NT2/D1 (cell line): ENCODE measurements at places on chromosomes 16 and 17.

GRCh38 chr16:89132194-89133005, 38.7 kb downstream of the ACSF3 start:
- DNase-seq: no peak

DNA sequence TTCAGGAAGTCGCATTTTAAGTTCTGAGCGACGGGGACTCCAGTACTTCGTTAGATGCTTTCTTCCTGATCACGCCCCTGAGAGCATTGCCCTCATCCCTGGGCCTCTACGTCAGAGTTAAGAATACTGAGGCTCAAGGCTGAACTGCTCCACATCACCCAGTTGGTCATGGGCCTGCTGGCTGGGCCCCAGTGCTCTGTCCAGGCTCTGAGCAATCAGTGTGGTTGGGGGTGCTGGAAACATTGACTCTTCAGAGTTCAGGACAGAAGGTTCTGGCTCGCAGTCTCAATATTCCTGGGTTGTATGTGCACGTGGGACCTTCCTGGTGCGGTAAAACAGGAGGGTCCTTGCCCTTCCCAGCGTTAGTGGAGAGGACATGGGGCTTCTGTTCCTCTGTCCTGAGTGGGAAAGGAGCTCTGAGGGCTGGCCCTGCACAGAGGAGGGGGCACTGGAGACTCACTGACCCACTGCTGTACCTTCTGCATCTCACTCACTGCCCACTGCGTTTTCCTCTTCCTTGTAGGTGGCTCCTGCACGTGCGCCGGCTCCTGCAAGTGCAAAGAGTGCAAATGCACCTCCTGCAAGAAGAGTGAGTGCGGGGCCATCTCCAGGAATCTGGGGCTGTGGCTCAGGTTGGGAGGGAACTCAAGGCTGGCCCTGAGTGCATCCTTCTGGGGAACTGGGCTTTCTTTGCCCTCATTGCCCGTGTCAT, 518 bp downstream of the MT1E start:
- no peak for DNase-seq

DNA sequence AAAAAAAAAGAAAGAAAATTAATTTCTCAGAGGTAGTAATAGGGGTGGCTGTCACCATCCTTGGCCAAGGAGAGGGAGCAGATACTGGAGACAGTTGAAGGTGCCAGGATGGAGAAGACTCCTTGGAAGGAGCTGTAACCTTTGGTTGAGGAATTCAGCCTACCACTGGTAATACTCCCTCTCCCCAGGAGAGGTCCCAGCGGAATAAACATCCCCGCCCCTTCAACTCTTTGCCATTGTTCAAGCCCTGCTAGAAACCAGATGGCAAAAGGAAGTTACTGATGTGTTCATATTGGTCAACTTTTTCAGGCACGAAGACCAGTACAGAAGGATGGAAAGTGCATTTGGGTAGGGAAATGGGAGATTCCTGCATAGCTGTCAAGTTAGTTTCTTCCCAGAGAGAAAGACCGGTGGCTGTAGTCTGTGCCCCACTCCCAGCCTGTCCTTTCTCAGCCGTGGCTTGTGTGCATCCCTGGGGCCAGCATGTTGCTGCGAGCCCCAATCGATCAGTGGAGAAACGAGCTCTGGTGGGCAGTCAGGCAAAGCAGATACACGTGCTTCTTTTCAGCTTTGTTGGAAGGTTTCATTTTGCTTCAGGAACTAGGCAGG, 612.1 kb downstream of the MAF start:
- DNase-seq: peak; percentile 22

DNA sequence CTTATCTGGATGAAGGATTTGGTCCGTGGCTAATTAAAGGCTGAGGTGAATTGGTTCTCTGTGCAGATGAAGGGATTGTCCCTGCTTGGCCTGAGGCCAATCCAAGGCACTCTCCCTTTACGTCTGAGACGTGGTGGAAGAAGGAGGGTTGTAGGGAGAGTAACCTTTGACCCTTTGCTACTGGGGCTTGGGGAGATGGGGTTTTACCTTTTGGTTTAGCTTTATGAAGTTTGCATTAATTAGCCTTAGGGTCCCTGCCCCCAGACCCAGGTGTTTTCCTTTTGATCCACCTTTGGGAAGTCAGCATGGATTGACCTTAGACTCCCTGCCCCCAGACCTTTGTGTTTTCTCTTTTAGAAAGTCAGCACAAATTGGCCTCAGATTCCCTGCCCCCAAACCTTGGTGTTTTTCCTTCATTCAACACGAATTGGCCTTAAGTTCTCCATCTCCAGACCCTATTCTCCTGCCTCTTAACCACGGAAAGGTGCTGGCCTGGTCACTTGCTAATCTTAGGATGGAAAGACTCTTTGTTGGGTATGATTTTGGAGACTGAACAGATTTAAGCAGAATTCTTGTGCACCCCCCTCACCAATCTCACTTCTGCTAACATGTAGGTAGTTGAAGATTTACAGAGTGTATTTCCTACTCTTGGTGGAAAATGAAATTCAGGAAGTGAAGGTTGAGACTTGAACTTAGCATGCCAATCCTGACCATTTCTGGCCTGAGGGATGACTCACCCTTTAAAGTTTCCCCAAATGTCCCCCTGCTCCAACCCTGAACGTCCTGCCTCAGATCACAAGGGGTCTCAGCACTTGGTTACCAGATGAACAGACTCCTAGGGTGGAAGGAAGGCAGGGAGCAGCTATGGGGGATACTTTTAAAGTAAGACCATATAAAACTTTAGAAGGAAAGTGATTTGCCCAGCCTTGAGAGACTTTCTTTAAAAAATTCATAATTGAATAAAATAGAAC, 23.1 kb upstream of the MMD start:
- no peak for DNase-seq

DNA sequence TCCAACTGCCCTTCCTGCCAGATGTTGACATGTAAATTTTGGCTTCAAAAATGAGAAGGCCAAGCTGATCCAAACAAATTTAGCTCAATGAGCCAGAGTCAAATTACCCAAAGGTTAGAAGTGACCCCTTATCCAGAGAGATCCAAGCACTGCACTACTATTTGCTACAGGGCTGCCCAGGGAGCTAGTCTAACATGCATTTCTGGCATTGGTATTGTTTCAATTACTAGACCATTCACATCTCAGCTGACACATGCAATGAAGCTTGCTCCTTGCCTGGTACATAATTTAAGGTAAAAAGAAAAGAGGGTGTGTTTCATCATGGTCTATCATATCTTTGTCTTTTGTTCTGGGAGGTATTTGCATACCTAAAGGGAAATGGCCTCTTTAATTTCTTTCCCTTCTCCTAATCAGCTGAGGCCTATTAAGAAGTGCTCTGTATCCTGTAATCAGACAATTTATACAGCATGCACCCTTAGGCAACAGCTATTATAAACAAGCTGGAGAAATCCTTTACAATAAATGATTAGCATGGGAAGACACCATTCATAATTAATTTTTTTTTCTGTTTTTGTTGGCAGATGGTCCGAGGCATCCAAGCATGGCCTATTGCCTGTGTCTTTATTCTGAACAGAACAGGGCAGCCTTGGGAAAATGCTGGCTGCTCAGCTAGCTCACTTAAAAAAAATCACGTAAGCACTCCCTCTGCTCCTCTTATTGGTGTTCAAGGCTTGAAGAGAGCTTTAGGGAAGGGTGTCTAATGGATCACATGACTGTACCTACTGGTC, 161.5 kb upstream of the SALL1 start:
- no peak for DNase-seq

DNA sequence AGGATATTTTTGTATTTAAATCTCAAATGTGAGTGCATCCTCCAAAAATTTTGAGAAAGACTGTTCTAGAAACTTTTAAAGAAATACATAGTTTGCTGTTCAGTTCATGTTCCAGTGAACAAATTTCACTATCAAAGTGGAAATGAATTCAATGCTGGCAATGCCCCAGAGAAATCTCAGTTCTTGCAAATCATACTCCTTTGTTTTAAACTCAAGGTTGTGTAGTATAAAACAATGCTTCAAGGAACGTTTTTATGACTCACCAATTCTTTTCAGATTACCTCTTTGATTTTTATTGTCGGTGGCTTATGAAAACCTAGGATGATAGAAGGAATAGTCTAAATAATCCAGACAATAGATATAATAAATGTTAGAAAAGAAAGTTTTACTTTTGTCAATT, 17.6 kb downstream of the LPCAT2 start:
- no peak for DNase-seq

DNA sequence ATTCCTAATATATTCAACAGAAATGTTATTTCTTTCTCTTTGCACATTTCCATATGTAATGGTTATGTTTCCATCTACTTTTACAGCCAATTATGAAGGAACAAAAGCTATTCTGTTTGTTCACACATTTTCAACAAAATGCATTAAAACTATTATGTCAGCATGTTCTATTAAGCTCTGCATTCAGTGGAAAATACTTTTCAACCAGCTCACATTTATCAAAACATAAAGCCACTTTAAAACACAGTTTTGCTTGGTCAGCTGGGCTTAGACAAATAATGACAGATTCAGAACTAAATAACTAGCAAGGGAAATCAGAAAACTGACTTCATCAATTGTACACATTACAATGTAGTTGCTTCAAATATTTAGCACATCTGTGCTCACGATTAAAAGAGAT, 6.9 kb downstream of the SALL1 start:
- no peak for DNase-seq

DNA sequence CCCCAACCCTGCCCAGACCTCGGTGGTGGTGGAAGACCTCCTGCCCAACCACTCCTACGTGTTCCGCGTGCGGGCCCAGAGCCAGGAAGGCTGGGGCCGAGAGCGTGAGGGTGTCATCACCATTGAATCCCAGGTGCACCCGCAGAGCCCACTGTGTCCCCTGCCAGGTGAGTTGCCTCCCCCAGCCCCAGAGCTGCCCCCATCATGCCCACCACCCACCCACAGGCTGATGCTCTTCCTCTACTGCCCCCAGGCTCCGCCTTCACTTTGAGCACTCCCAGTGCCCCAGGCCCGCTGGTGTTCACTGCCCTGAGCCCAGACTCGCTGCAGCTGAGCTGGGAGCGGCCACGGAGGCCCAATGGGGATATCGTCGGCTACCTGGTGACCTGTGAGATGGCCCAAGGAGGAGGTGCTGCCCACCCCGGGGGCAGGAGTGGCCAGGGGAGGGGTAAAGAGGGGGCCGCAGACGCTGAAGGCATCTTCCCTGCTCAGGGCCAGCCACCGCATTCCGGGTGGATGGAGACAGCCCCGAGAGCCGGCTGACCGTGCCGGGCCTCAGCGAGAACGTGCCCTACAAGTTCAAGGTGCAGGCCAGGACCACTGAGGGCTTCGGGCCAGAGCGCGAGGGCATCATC, 8.4 kb downstream of the GALK1 start:
- no peak for DNase-seq

DNA sequence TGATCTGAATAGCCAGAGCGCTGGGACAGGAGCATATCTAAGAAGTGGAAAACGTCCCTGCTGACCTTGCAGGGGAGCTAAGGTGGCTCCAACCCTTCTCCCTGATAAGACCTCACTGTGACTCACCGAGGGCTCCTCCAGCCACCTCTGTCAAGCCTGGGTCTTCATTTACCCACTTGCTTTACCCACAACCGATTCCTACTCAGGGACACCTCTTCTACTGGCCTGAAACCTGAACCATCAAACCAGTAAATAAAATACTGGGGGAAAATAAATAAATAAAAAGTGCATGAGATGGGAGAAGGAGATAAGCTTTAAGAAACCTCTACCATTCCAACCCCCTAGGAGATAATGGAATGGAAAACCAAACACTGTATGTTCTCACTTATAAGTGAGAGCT, 80.2 kb upstream of the ALOX12 start:
- DNase-seq: no peak

DNA sequence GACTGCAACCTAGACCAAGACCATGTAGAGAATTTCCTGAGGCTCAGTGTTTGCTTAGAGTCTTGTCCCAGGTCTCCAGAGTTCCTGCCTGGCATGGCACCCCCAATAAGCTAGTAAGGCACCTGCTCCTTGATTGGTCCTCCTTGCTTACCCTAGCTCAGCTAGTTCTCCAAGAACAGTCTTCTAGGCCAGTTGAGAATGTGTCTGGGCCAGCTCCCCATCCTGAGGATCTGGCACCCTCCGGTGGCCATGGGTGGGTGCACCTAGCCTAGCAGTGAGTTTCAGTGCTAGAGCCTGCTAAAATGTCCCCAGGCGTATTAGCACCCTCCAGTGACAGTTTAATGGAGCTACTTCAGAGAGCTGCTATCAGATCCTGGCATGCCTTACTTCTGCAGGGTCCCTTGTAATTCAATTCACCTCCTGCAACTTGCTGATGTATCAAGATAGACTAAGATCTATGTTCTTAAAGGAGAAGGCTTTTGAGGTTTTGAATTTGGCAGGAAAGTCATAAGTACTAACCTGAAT, 44.4 kb upstream of the MED13 start:
- DNase-seq: peak; percentile 66

- no peak for DNase-seq
Measured at GRCh38 chr17:82235056-82235774, 6.4 kb downstream of the SLC16A3 start.

DNA sequence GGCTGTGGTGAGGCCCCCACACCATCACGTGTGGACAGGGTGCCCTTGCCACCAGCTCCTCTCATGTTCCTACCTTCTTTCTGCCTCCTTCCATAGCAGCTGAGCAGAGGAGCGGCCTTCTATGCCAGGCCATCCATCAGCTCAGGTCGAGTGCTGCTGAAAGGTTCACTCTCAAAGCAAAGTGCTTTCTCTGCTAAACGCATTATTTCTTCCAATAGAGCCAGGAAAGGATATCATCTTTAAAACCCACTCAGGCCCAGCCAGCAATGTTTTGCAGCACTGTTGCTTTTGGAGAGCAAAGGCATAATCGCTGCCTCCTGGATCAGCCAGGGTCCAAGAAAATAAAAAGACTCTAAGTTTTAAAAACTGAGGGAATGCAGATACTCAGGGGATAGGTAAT, 54.9 kb upstream of the GPRC5B start:
- DNase-seq: no peak
